ENCODE measurements at places on chromosomes 5 and 9.

DNA sequence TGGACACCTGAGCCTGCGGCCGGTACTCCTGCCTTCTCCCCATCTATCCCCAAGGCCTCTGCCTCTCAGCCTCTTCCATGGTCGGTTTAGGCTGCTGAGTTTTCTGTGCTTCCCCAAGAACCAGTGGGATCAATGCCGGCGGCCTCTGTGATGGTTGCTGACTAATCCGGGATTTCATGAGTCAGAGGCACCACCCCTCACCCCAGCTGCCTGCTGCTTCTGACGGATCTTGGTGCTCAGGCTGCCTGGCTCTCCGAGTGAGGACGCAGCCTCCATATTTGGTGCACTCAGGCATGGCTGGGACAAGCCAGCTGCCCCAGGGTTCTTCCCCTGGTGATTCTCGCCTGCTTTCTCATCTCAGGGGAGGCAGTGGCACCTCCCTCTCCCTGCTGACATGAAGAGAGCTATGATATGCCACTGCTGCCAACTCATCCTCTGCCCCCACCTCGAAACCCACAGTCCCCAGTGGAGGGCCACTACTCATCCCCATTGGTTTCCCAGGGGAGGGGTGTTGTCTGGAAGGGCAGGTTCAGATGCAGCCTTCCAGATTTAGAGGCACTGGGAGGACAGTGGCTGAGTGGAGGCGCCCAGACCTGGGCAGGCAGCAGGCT lies 3.3 kb upstream of the MAN1B1 start:
- peak; percentile 71 for DNase-seq

DNA sequence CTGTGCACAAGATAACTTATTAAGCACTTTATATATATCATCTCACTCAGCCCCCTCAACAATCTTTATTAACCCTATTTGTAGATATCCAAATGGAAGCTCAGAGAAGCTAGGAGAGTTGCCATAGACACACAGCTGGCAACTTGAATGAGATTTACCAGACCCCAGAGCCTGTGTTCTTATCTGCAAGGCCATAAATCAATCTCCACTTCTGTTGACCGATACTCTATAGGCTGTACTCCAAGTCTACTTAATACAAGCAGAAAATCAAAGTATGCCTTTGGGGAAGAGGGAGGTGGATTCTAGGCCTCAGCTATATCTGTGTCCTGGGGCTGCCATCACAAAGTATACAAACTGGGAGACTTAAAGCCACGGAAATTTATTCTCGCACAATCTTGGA lies 6.0 kb upstream of the IL9 start:
- no peak for DNase-seq

DNA sequence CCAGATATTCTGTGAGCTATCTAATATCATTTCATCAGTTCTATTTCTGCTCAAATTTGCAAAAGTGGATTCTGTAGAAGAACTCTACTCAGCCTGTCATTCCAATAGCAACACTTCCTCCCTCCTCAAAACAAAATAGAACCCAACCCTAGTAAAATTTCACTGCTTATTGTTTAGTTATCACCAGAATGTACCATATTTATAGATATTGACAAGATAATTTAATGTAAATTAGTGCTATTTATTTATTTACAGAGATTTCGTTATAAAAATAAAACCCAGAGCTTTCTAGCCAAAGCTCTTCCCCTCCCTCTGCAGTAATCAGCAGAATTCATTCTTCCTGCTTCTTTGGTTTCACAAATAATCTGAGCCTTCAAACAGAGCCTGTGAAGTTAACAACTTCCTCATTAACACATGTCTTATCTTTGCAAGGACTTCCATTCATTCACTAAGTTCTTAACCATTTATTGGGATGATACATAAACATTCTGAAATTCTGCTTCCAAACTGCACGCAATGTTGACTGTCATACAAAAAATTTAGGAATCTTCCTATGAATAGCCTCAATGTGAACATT lies 73.7 kb upstream of the PJA2 start:
- DNase-seq: no peak

- peak; percentile 98 for DNase-seq
Measured at GRCh38 chr9:72362680-72363139, 2.3 kb downstream of the ZFAND5 start.

GRCh38 chr5:101663543-101663942 lies 632.5 kb downstream of the SLCO4C1 start:
- no peak for DNase-seq

GRCh38 chr5:157387683-157388093 lies 72.3 kb upstream of the NIPAL4 start:
- no peak for DNase-seq

GRCh38 chr9:106218427-106218826 lies 524.1 kb downstream of the TMEM38B start:
- DNase-seq: no peak

DNA sequence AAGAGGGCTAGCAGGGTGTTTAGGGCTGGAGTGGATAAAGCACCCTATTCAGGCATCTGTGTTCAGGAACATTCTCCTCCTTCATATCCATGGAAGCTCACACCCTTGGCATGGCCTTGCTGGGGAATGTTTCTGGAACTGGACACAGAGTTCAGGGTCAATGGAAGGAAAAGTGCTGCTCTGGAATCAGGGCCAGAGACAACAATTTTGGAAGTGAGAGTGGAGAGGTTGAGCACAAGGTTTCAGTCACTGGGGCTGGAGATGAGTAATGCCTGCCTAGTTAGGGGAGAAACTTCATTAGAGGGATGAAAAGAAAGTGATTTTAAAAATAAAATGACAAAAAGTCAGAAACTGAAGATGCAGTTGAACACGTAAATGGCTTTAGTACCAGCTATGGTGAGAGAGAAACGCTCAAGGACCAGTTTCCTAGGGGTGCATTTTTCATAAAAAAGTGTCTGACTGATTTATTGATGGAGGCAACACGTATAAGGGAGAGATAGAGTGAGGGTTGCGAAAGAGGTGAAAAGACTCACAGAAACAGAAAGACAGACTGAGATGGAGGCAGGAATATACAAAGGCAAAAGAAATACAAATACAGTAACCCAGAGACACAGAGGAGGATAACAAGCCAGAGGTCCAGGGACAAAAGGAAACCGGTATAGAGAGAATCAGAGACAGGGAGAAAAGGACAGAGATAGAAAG lies 8.0 kb upstream of the TNFSF15 start:
- DNase-seq: no peak

- no peak for DNase-seq
Measured at GRCh38 chr9:27622693-27623340, 49.5 kb upstream of the C9orf72 start.

DNA sequence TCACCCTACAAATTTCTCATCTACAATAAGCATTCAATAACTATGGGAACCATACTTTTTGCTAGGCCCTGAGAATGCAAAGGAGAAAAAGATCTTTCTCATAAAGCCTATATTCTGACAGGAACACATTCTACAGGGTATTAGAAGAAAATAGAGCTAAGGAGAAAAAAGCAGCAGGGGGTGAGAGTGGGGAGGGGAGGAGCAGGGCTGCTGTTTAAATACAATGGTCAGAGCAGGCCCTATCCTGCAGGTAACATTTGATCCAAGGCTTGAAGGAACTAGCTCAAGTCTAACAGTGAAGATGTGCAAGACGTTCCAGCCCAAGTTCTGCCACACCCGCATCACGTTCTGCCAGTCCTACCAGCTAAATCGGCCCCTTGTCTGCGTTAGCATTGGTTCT lies 89.7 kb downstream of the ELAVL2 start:
- no peak for DNase-seq

DNA sequence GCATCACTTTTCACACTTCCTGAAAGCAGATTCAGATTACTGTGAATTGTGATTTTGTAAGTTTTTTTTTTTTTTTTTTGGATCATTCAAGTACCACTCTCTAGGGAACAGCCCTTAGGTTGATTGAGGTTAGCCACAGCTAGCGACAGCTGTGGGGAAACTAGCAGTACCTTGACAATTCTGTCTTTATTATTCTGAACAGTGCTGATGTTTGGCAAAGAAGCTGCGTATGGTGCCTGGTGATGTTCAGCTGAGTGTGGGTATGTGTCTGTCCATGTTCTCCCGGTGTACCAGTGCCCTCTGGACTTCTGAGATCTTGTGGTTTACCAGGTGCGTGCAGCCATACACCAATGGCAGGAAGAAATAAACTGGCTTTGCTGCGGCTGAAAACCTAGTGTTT lies 117.3 kb upstream of the PLPPR1 start:
- no peak for DNase-seq

DNA sequence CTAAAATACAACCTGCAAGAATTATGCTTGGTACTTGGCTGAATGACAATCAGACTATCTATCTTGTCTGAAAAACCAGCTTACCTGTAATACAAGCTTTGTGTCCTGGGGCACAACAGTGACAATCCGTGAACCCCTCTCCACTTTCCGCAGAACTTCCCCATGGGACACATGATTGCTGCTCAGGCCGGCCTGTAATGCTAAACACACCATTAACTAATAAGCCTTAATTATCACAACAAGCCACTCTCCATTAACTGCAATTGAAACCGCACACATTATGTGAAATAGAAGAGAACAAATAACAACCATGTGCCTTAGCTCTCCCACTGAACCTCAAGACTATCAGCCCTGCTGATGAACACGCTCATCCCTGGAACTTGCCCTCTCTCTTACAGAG lies 33.7 kb downstream of the ELP1 start:
- no peak for DNase-seq

DNA sequence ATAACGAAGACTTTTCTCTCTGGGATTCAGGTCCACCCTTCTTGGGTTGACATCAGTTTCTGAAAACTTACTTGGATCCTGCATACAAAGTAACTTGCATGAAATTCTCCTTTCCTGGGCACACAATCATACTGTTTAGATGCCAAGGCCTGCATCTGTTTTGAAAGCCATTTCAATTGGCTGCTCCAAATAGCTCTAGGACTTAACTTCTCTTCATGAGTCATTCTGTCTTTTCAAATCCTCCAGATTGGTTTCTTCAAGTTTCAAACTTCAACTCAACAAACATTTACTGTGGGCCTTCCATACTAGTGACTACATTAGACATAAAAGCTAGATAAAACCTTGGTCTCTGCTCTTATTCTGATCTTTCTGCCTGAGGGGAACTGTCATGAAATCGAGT lies 54.8 kb upstream of the HMHB1 start:
- DNase-seq: no peak

DNA sequence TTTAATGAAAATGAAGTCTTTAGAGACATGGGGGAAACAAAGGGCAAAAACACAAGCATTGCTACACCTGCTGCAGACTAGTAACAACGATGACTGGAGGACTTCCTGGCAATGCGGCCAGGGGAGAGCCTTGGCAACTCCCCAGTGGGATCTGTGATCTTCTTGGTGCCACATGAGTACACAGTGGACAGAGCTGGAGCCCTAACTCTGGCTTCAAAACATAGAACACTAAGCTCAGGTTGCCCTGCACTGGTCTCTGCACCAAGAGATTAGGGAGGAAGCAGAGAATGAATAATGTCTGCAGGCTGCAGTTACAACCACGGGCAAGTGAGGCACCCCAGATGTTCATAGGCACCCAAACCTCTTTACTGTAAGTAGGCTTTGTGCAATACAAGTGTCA lies 91.1 kb downstream of the MRPS27 start:
- DNase-seq: no peak

DNA sequence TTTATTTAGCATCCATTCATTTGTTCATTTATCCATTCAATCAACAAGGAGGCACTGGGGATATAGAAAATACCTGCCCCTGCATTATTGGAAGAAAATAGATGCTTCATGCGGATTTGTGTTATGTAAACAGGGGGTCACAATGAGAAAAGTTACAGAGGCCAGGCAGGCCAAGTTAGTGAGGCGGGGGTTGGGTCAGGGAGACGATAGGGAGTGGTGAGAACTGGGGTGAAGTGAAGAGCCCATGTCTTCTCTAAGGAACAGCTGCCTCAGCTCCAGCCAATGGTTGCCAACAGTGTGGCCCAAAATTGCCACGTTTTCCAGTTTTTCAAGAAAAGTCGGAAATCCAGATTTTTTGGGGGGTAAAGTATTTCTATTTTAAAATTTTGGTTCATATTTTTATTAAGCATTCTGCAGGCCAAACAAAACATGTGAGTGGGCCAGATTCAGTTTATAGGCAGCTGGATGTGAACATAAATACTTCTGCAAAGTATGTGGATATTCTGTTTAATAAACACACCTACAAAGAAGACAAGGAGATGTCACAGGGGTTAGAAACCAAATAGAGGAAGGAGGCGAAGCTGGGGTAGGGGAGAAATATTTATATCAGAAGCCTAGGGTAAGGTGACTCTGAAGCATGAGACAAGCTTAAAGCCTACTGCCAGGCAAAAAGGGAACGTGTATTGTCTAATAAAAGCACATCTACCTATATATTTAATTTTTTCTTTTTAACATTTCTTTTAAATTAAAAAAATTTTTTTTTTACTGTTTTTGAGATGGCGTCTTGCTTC lies 44.0 kb downstream of the ALG2 start:
- no peak for DNase-seq

DNA sequence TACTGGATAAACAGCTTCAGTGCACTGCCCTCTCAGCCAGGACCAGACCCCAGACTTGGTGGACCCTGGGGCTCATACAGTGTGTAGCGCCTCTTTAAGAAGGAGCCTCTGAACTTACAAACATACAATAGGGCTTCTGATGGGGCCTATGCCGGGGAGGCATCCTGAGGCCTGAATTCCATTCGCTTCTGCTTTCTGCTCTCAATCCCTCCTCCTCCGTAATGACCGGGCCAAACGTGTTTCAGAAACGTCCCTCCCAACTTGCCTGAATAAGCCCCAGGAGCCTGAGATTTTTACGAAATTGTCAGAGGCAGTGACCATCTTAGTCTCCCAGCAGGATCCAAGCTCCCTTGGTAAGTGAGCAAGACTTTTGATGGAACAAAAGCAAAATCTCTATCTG lies 128.1 kb upstream of the BOD1 start:
- no peak for DNase-seq

GRCh38 chr5:57298295-57298984 lies 124.6 kb downstream of the GPBP1 start:
- peak; percentile 92 for DNase-seq

GRCh38 chr5:125868036-125868435 lies 555.2 kb upstream of the GRAMD2B start:
- no peak for DNase-seq

- DNase-seq: no peak
Measured at GRCh38 chr5:58751222-58751837, 168.5 kb downstream of the RAB3C start.

DNA sequence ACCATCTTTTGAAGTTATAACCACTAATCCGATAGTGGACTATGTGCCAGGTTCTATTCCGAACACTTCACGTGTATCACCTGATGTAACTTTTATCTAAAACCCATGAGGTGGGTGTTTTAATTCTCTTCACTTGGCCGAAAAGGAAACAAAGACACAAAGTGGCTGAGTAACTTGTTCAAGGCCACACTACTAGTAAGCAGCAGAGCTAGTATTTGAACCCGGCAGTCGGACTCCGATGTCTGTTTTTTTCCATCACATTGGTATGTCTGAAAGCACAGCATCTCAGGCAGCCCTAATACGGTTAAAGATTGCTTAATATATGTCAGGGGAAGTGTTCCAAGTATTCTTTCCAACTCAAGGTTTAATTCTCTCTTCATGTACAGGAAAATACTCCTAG lies 16.2 kb downstream of the FAM169A start:
- DNase-seq: no peak
